GM20000 (cell line): ENCODE measurements at places on chromosomes 6 and 20.

GRCh38 chr6:37433657-37434271 is 743 bp downstream of the CMTR1 start:
- DNase-seq, result peak; percentile 75

DNA sequence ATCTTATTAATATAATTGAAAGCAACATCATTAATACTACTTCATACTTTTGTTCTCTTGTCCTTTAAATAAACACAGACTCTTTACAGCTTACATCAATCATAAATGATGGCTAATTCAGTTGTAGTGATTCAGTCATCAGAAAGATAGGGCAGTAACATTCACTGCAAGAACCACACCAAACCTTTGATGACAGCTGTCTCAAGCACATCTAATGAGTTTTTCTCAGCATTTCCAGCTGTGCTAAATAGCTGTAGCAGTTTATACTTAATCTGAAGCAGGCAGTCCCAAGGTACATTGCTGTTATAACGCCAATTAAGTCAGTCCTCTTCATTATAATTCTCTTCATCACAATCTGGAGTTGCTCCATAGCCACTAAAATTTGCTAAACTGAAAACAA is 45.7 kb downstream of the PREP start:
- no peak for DNase-seq

- DNase-seq, result no peak
Observed at GRCh38 chr20:36950414-36951197, 902 bp downstream of the SAMHD1 start.

DNA sequence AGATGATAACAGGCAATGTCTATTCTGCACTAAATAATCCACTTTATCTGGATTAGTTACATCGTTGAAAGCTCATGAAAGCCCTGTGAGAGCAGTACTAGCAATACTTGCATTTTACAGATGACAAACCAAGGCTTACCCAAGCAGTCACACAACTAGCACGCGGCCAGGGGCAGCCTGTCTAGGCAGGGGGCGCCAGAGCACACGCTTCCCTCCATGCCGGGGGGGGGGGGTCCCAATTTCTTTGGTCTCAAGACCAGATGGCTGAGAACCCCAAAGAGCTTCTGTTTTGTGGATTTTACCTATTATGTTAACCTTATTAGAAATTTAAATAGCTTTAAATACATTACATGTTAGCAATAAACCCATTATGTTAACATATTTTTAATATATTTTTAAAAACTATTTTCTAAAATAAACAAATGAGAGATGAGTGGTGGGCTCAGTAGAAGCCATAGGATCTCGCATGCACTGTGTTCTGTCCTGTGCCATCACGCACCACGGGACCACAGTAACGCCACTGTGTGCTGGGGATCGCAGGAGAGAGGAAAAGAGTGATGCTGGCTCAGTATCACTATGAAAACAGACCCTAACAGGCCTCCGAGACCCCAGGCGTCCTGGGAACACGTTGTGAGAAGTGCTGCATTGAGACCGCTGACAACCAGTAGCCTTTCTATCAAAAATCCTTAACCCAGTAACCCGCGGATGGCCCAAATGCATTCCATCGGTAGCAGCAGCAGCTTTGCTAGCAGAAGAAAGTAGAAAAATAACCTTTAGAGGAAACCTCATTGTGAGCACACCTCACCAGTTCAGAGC is 5.3 kb upstream of the PRR18 start:
- peak; percentile 83 for DNase-seq

GRCh38 chr20:56925831-56926170 is 296.7 kb downstream of the TFAP2C start:
- no peak for DNase-seq

- no peak for DNase-seq
Observed at GRCh38 chr6:5050009-5050408, 35.1 kb upstream of the PPP1R3G start.

DNA sequence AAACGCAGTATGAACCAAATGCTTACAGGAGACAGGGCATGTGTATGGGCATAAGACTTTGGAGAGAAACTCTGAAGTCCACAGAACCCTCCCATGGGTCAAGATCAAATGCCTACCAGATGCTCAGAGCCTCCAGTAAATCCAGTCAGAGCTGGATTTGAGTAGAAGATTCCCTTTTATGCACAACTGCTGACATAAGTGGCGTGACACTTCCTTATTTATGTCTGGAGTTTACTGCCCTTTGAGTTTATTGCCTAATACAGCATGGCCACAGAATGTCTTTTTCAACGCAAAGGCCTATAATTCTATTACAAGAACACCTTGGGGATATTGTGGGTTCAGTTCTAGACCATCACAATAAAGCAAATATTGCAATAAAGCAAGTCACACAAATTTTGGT is 220.0 kb upstream of the FOXQ1 start:
- no peak for DNase-seq
